Small intestine (tissue), 16 donors: ENCODE measurements at places on chromosomes 2 and 18. TPM values are rescaled to one million over a fixed set of nuclear protein-coding genes. Genes with fewer than 3 reads are reported as not detected.

SH2D6 gene
- 2.8 TPM for polyA plus RNA-seq

PJVK gene
- not detected for polyA plus RNA-seq

SIGLEC15 gene
- polyA plus RNA-seq, result 0.90 TPM

COL4A3 gene
- polyA plus RNA-seq, result under 0.01 TPM

CTNNA2 gene
- 1.3 TPM for polyA plus RNA-seq

PLEK gene
- 2.5 TPM for polyA plus RNA-seq

DCDC2C gene
- polyA plus RNA-seq, result not detected

SKOR2 gene
- polyA plus RNA-seq, result not detected

TCF23 gene
- polyA plus RNA-seq, result 0.03 TPM

FLACC1 gene
- polyA plus RNA-seq, result 0.60 TPM

CYRIA gene
- polyA plus RNA-seq, result 2.2 TPM

PREPL gene
- polyA plus RNA-seq, result 46.9 TPM

SETBP1 gene
- not detected for polyA plus RNA-seq

TMEM200C gene
- 0.16 TPM for polyA plus RNA-seq

MC5R gene
- 5.0 TPM for polyA plus RNA-seq

NUP35 gene
- polyA plus RNA-seq, result 12.0 TPM

HOXD9 gene
- not detected for polyA plus RNA-seq

SMIM21 gene
- polyA plus RNA-seq, result not detected

GAL3ST2 gene
- polyA plus RNA-seq, result 0.03 TPM

ARHGAP25 gene
- polyA plus RNA-seq, result 7.6 TPM

TRIM43 gene
- polyA plus RNA-seq, result not detected

IL37 gene
- not detected for polyA plus RNA-seq

RFX8 gene
- not detected for polyA plus RNA-seq

FEV gene
- polyA plus RNA-seq, result 2.9 TPM

NYAP2 gene
- polyA plus RNA-seq, result 0.12 TPM

PTPRN gene
- not detected for polyA plus RNA-seq

MDH1B gene
- polyA plus RNA-seq, result not detected

KRTCAP3 gene
- polyA plus RNA-seq, result 59.4 TPM

ADAM23 gene
- polyA plus RNA-seq, result 1.6 TPM

TIGD1 gene
- 6.6 TPM for polyA plus RNA-seq

KLHL41 gene
- 2.7 TPM for polyA plus RNA-seq

ITGA4 gene
- polyA plus RNA-seq, result 3.0 TPM

TEKT4 gene
- polyA plus RNA-seq, result not detected

BMP10 gene
- polyA plus RNA-seq, result not detected

GAD1 gene
- polyA plus RNA-seq, result not detected

TNFRSF11A gene
- polyA plus RNA-seq, result 25.4 TPM

FOXI3 gene
- polyA plus RNA-seq, result not detected

VWA3B gene
- 1.4 TPM for polyA plus RNA-seq

CDH19 gene
- polyA plus RNA-seq, result 0.27 TPM
